Fibroblast of skin of back (primary cell): ENCODE measurements at places on chromosomes 3 and 15.

- peak; percentile 63 for DNase-seq
Measured at GRCh38 chr3:48563382-48563918, at the start of gene UCN2. Gene UCN2, minus strand, starts transcription at chr3:48563781. Its CDS starts 657 bp downstream, at chr3:48563124.

DNA sequence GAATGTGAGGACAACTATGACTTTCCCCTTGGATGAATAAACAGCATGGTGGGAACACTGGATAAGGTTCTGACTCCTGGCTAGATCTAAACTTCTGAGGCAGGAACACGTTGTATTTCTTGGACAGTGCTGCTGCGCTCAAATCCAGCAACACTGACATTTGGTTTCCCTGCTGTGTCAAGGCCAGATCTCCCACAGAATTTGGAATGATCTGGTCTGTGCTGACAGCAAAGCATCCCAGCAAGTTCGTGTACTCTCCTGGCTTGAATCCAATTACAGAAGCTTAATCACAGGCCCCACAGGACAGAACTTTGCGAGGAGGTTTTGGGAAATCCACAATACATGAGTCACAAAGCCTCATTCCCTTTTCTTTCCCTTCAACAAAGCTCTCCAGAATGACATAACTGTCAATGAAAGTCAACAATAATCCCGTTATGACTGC, 92.5 kb downstream of the ADAMTS9 start:
- DNase-seq = peak; percentile 95

DNA sequence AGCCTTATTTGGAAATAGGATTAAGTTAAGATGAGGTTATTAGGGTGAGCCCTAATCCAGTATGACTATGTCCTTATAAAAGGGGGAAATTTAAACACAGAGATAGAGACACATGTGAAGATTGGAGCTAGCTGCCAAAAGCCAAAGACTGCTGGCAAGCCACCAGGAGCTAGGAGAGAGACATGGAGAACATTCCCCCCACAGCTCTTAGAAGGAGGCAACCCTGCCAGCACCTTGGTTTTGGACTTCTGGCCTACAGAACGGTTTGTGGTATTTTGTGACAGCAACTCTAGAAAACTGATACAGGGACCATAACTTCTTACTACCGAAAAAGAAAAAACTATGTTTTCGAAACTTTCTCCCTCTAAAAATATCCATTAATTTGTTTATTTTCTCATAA, 245.3 kb upstream of the RARB start:
- no peak for DNase-seq

DNA sequence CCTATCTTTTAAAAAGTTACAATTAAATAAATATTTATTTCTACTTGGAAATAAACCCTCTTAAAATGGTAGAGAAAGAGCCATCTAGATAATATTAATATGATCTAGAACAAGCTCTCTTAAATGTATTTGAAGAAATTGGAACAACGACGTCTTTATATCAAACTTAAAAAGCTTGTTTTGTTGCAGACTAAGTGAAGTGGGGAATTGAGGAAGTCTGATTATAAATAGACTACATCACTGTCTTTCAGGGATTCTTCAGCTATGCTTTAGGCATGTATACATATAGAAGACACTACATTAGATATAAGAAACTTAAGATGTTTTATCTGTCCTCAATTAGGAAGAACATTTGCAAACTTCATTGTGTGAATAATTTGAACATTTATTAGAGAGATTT, 1.8 kb downstream of the BCHE start:
- no peak for DNase-seq

DNA sequence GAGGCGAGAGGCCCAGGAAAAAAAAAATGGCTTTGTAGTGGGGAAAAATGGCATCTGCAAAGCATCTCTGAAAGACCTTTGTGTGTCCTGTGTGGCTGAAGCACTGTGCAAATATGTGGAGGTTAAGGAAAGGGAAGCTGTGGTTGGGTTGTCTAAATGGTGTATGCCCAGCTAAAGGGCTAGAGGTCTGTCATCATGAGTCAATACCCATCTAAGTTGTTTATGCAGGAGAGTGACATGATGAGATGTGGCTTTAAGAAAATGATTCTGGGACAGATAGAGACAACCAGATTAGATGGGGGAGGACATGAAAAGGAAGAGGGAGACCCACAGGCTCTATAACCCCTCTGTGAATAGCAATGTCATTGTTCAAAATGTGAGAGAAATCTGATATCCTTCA, 280.7 kb downstream of the MFSD1 start:
- peak; percentile 77 for DNase-seq

DNA sequence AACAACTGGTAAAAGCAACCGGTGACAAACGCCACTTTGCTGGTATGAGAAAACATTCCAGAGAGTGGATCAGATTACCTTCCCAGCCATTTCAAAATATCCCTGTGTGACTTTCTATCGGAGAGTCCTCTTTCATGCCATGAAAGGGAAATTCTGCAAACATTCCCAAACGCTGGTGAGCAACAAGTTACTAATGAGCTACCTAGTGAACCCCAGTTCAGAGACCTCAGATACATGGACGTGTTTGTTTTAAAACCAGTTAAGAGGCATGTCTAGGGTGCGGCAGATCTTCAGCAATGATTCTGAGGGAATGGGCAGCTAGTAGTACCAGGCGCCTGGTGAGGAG, 418.2 kb upstream of the NR2F2 start:
- DNase-seq = peak; percentile 27

GRCh38 chr3:53807117-53807810, 39.0 kb downstream of the CHDH start:
- no peak for DNase-seq

DNA sequence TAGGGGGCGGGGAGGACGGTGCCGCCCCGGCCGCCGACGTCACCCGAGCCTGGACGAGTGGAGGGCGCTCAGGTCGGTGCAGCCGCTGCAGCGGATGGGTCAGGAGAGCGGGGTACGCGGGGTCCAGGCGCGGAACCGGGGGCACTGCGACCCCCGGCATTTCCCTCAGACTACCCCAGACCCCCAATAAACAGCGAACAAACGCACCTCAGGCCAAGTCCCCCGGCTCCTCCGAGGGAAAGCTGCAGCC, 78.9 kb downstream of the IQSEC1 start:
- no peak for DNase-seq

- no peak for DNase-seq
Measured at GRCh38 chr3:12401208-12401607, 83.1 kb upstream of the TSEN2 start.

- no peak for DNase-seq
Measured at GRCh38 chr15:53658255-53658654, 101.2 kb downstream of the WDR72 start.

DNA sequence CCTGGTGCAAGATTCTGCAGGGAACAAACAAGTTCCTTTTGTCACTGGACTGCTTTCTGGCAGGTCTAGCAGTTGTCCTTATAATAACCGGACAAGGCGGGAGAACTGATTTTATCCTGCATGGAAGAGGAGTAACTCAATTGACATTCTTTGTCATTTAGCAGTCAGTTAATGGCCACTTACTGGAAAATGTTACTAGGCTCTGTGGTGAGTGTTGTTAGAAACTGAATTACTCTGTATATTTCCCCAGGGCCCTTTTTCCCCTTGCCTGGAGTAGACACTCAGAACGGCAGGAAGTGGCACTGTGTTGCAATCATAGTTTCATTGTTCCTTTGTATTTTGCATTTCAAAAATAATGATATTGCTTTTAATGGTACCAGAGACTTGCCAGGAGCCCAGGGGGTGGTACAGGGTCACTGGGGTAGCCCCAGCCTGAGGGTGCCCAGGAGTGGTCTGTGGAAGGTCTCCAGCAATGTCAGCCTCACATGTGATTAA, 318.6 kb upstream of the LRRFIP2 start:
- DNase-seq = peak; percentile 63

DNA sequence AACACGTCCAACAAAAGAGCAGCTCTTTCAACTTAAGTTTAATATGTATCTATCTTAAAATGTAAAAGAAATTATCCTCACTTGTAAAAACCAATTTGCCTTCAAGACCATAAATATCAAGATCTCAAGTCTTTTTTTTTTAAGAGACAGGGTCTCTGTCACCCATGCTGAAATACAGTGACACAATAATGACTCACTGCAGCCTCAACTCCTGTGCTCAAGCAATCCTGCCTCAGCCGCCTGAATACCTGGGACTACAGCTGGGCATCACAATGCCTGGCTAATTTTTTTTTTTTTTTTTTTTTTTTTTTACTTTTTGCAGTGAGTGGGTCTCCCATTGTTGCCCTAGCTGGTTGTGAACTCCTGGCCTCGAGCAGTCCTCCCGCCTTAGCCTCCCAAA, 26.0 kb downstream of the ACAP2 start:
- DNase-seq = no peak

- DNase-seq = no peak
Measured at GRCh38 chr3:45976191-45977091, 19.2 kb downstream of the FYCO1 start.

GRCh38 chr3:133593243-133593642, 19.8 kb downstream of the CDV3 start:
- no peak for DNase-seq

DNA sequence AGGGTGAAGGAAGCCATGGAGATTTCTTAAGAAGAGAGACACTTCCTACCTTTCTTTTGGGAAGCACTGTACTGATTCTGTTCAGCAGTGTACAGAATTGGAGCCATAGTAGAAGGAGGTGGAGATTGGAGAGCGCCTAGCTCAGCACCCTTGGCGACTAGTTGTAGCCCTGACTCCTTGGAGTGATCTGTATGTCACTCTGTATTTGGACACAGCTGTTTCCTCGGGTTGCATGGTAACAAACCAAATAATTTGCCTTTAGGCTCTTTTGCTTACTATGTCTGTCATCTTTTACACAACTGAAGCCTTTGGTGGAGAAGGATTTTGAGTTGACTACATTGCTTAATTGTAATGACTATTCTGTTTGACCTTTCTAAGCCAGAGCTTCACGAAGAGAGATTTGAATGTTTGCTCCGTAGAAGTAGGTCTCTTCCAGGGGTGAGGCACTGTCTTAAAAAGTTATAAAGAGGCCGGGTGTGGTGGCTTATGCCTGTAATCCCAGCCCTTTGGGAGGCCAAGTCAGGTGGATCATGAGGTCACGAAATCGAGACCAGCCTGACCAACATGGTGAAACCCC, 77.1 kb downstream of the AKAP13 start:
- DNase-seq = no peak

DNA sequence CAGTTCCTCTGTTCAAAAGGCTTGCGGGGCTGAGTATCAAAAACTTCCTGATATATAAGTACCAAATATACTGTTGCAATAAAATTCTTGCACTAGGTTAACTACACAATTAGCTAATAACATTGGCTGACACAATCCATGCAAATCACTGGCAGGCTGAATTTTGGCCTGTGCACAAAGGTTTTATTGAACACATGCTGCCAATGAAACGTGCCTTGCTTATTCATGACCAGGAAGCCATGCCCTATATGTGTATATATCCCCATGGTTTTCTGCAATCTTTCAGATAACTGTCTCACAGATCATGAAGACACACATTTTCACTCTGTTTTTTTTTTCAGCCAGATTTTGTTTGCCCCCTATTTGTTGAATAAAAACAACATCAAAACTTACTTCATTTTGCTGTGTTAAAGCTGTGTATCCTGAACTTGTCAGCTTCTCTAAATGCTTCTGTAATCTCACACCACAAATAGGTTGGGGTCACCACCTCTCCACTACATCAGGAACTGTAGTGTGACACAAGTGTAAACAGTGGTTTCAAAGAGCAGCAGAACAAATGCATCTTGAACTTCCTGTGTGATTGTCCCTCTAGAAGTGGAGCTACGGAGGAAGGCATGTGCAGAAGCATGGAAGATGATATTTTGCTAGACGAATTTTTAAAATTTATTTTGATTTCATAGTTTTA, 920.7 kb upstream of the NR2F2 start:
- DNase-seq = no peak

- peak; percentile 55 for DNase-seq
Measured at GRCh38 chr3:86969500-86970189, 21.3 kb downstream of the VGLL3 start.

GRCh38 chr3:8256441-8257071, 245.1 kb upstream of the LMCD1 start:
- no peak for DNase-seq

DNA sequence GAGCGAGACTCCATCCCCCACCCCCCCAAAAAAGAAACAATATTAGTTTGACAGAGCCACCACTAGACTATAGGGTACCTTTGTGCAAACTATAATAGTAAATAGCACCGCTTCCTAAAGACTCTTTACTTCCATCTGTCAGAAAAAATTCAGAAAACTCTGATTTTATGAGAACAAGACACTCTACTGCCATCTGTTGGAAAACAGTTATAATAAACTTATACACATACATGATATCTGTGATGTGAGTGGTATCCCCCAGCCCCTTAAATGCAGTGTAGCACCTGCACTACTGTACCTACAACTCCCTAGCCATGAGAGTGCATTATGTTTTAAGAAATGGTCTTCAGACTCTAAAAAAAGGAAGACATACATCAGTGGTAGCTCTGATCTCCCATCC, 47.1 kb upstream of the CTDSPL start:
- DNase-seq = no peak

GRCh38 chr3:34053626-34054025, 255.2 kb downstream of the PDCD6IP start:
- DNase-seq = no peak

GRCh38 chr3:16482770-16483531, 30.5 kb downstream of the RFTN1 start:
- no peak for DNase-seq

DNA sequence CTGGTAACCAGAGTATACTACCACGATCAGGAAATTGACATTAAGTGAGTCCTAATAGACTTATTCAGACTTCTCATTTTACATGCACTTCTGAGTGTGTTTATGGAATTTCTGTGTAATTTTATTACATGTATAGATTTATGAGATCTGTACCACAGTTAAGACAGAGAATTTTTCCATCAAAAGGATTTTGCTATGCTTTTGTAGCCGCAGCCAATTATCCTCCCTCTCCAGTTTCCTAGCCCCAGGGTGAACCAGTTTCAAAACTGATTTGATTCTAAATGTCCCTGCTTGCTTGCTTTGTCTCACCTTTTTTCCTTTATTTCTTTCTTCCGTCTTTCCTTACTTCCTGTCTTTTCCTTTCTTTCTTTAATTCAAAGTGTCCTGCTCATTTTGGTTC, 661.2 kb upstream of the BCHE start:
- no peak for DNase-seq

GRCh38 chr15:91922646-91923547, 69.4 kb downstream of the SLCO3A1 start:
- no peak for DNase-seq

- DNase-seq = no peak
Measured at GRCh38 chr3:119676020-119676419, 1.2 kb downstream of the COX17 start.
